ENCODE measurements at places on chromosomes 16 and 17.

- DNase-seq: peak; percentile 73
Measured at GRCh38 chr16:88784074-88784855, 755 bp downstream of the PIEZO1 start.

DNA sequence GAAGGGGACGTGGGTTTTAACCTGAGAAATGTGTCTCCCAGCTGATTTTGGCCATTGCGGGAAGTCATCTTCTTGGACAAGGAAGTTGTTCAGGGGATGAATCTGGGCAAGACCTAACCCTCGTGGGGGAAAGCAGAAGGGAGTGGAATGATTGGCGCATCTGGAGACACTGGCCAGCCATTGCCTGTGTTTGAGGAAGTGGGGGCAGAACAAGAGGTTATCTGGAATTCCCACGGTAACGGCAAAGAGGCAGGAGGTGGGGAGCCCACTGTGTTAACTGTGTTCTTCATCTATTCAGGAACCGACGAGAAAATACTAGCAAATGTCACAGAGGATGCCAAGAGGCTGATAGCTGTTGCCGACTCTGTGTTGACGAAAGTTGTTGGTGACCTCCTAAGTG is 66.9 kb downstream of the RNF213 start:
- DNase-seq: no peak

GRCh38 chr16:88056212-88056611 is 105.0 kb downstream of the BANP start:
- DNase-seq: peak; percentile 36

DNA sequence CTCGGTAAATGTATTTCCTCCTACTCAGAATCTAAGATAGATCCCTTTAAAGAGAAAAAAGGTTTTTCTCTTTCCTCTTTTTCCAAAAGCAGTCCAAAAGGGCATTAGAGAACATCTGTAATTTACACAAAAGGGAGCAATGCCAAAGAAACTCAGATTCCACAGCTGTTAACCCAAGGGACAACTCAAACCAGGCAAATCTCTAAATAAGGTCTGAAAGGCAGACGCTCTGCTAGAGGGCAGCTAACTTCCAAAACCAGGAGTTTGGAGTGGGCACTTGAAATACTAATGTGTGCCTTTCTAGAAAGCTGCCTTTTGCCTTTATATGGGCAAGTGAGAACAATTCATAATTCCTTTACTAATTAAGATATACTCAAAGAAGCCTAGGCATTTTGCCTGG is 435.7 kb downstream of the ZFHX3 start:
- peak; percentile 52 for DNase-seq

DNA sequence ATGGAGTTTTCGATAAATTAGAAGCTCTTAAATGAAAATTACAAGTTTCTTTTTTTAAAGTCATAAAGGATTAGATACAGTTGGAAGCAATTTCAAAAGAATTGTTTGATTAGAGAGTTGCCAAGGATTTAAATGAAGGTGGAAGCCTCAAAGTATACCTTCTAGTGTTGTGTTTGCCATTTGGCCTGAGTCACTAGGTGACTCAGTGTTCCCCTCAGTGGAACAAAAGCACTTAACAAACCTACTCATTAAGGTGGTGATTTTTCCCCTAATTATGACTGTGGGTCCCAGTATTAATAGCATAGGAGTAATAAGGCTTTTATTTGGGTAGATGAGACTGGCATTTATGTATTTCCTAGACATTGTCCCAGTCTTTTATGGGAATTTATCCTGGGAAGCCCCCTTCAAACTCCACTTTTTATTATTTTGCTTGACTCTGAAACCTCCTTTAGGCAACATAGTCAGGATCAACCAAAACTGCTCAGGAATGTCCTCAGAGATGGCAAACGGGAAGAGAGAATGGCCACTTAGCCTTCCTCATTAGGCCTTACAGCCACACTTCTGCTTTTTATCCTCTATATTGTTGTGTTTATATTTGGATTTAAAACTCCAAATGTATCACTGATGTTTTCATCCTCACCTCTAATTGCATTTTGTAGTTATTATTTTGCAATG is 161.0 kb downstream of the FTO start:
- DNase-seq: no peak

DNA sequence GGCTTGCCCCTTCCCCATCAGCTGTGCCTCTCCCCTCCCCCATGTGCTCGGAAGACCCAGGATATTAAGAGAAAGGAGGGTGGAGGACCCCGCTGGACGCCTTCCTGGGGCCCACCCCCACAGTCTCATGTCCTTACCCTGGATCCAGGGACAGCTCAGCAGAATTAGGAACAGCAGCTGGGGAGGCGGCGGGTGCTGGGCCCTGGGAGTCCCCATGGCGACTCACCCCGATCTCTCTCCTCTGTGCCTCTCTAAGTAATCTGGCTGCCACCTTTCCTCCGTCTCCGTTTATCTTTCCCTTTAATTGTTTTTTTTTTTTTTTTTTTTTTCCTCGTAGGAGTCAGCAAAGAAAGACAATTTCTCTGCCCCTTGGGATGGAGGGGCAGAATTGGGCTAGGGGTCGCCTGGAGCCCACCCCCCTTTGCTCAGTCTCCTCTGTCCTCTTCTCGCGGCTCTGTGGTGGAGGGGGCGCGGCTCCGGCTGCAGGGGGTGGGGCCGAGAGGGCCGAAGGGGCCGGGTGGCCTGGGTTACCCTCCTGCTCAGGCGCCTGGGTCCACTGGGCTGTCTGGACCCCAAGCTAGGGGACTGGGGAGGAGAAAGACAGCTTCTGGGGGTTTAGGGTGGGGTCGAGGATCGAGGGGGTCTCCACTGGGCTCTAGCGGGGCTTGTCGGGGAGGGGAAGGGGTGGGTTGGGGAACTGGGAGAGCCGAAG is 390 bp downstream of the SEZ6L2 start:
- DNase-seq: no peak

DNA sequence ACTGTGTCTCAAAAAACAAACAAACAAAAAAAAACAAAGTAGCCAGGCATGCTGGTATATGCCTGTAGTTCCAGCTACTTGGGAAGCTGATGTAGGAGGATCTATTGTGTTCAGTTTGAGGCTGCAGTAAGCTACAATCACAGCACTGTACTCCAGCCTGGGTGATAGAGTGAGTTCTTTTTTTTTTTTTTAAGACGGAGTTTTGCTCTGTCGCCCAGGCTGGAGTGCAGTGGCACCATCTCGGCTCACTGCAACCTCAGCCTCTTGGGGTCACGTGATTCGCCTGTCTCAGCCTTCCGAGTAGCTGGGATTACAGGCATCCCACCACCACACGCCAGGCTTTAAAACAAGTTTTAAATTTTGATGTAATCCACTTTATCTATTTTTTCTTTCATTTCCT is 80.2 kb upstream of the STAC2 start:
- no peak for DNase-seq

GRCh38 chr16:75264999-75265910 is 13.8 kb upstream of the BCAR1 start:
- peak; percentile 71 for DNase-seq

- no peak for DNase-seq
Measured at GRCh38 chr17:56416682-56417351, 176.7 kb upstream of the NOG start.

GRCh38 chr17:34527908-34528470 is 51.4 kb upstream of the TMEM132E start:
- DNase-seq: no peak

- DNase-seq: peak; percentile 48
Measured at GRCh38 chr16:80079072-80079471, 461.7 kb upstream of the DYNLRB2 start.

- DNase-seq: no peak
Measured at GRCh38 chr16:54792811-54793210, 137.9 kb upstream of the IRX5 start.

DNA sequence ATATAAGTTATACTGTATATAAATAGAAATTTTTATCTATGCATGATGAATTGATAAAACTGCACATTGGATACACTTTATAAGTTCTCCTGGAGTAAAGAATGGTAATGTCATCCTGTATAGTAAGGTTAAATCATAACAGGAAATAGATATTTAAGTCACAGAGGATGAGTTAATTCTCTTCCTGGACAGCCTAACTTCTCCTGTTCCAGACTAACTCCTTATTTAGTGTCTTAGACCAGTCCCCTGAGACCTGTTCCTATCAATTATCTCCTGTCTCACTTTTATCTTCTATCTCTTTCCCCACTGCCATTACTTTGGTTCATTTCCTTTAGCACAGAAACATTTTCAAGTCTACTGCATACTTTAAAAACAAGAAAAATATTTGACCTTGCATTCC is 46.5 kb downstream of the SSH2 start:
- peak; percentile 23 for DNase-seq

- no peak for DNase-seq
Measured at GRCh38 chr16:75052481-75053202, 53.8 kb downstream of the ZNRF1 start.

GRCh38 chr17:62140836-62141235 is 75.8 kb upstream of the MED13 start:
- DNase-seq: no peak

- DNase-seq: no peak
Measured at GRCh38 chr16:12345349-12345748, 368.8 kb downstream of the SNX29 start.

- DNase-seq: no peak
Measured at GRCh38 chr16:48831076-48831722, 221.2 kb upstream of the N4BP1 start.

GRCh38 chr17:28725660-28726225 is 290 bp downstream of the TLCD1 start:
- no peak for DNase-seq

GRCh38 chr17:82583720-82584234 is 64.2 kb downstream of the FOXK2 start:
- DNase-seq: no peak

DNA sequence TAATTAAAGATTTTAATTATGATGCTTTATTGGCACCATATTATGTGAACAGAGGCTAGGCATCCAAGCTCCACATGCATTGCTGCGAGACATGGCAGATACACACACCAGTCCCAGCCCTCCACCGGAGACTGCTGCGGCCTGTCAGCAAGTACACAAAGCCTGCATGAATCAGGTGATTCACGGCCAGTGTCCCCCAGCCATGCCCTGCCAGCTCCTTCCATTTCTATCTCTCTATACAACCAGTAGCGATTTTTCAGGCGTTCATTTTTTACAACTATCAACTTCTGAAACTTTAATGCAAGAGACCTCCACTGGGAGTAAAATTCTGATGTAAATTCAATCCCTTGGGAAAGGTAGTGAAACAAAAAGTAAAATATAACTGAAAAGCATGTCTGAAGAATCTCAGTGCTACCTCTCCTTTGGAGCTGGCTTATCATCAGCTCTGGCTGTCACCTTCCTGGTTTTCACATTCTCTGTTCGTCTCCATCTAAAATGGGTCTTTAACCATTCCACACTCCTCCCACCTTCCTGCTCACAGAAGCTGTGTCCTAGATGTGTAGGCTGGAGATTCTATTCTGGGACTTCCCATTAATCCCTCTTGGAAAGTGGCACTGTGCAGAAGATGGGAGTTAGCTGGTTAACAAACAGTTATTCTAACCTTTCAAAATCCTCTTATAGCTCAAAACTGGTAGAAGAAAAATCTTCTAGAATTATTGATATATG is 32.2 kb downstream of the HS3ST3A1 start:
- no peak for DNase-seq

DNA sequence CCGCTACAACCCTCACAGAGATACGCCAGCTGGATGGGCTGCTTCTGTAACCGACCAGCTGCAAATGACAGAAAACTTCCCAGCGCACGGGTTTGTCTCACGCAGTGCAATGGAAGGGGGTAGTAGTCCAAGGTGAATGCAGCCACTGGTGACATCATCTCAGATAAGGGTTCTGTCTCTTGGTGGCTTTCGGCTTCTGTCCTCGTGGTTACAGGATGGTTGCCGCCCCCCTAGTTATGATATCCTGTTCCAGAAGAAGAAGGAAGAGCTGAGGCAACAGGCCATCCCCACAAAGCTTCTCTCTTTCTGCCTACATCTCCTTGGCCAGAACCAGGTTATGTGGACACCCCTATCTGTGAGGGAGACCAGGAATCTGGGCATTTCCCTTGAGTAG is 40.3 kb upstream of the BAHCC1 start:
- DNase-seq: no peak

- DNase-seq: no peak
Measured at GRCh38 chr17:4657678-4658077, 16.2 kb upstream of the ALOX15 start.

DNA sequence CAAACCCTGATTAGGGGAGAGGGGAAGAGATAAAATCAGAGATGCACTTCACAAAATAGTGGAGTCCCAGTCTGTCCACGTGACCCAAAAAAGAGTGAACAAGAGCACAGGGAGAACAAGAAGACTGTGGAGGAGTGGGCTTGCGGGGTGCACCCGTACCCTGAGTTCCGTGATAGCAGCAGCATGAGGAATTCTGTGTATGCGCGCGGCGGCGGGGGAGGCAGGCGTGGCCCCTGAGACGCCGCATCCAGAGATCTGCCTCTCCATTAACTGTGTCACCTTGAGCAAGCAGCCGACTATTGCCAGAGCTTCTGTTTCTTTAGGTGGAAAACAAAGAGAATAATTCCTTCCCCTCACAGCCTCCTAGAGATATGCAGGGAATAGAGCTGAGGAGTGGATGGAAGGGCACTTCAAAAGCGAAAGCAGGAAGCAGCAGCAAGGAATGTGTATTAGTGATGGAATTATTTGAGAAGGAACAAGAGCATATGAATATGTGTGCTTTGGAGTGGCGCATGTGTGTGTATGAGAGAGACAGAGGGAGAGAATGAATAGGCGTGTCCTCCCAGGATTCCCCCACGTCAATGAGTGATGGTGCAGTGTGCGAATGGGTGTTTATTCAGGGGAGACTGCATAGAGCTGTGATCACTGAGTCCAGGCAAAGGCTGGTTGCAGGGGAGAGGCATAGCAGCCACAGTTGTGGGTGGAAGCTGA is 10.4 kb upstream of the SOX9 start:
- DNase-seq: no peak

DNA sequence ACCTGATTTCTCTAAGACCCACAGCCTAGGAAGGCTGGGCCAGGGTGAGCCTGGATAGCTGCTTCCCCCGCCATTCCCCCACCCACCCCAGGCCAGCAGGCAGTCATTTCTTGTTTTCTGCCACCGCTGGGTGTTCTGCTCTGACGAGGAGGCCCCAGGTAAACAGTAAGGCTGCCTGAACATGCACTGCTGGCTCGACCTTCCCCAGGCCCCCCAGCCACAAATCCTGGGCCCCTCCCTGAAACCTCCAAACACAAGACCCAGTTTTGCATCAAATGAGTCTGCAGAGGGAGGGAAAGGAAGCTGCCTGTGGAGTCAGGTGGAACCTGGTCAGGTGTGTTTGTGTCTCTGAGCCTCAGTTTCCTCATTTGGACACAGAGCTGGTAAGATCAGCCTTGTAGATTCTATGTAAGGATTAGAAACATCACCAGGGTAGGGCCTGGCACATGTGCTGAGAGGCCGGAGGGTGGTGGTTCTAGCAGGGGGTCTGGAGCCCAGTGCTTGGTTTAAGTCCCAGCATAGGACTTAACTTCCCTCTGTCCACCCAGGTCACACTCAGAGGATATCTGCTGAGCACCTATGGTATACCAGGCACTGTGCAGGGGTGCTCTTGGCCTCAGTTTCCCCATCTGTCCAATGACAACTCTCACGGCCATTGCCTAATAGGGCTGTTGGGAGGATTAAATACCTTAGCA is 18.9 kb upstream of the PRM1 start:
- no peak for DNase-seq

DNA sequence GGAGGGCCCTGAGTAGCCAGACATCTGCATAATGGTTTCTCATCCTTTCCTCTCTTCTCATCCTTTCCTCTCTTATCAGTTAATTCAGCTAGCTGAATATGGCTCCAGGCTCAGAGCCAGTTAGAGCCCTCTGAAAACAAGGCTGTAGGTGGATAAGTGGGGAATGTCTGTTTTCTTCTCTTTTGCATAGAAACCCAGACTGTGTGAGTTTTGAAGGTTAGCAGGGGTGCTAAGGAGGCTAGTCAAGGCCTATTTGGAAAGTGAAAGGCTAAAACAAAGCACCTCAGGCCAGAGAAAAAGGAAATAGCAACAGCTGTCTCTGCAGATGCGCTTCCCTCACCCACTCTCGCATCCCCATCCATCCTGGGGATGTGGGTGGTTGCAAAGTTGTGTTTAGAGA is 420.9 kb downstream of the SHISA9 start:
- DNase-seq: peak; percentile 1

All from muscle of back (tissue), 13 donors.